ENCODE measurements at places on chromosomes 11 and 22.
A peak's percentile ranks its signal among the peaks of the same experiment; 100 is the strongest.

DNA sequence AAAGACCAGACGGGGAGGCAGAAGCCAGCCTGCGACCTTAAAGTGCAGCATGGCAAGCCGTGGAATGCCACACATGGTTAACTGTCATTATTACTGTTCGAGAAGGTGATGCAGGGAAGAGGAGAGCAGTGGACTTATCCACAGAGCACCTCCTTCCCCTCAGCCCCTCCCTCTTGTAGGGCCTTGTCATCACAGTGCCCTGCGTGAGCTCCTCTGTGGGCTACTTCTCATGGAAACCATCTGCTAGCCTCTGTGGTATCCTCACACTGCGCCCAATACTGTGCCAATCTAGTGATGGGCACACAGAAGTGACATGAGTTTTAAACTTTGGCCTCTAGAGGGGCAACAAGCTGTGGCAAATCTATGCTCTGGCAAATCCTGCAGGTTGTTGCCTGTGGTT is 18.2 kb upstream of the CCDC134 start:
- peak; percentile 26 for DNase-seq

- DNase-seq = no peak
Measured at GRCh38 chr11:21912285-21912684, 280.6 kb upstream of the ANO5 start.

GRCh38 chr11:120137611-120138521 is at the start of gene TRIM29:
TSS of gene TRIM29 (minus strand) at chr11:120138113. CDS start at chr11:120138031, 82 bp downstream.
- peak; percentile 0 for DNase-seq

DNA sequence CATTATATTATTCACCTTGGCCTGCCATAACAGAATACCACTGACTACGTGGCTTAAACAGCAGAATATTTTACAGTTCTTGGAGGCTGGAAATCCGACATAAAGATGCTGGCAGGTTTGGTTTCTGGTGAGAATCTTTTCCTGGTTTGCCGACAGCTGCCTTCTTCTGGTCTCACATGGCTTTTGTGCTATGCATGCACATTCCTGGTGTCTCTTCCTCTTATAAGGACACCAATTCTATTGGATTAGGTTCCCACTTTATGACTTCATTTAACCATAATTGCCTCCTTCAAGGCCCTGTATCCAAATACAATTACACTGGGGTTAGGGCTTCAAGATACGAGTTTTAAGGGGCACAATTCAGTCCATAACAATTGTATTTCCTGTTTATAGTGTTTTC is 17.1 kb downstream of the RNF214 start:
- no peak for DNase-seq

DNA sequence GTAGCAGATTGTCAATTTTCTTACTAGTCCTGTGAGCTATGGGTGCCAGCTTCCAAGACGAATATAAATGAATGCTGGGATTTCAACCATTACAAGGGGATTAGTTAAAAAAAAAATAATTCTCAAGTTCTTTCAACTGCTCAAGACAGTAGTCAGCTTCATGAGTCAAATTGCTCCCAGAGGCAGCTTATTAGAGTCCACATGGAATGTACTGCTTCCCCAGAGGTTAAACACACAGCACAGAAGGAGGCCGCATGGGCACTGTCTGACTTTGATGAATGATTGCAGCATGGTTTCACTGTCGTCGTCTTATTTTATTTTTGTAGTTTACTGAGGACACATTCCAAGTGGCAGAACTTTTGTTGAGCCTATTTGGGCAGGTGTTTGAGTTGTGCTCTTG is 563.2 kb downstream of the TMEM135 start:
- DNase-seq = no peak

GRCh38 chr11:83031127-83031526 is 40.6 kb downstream of the RAB30 start:
- no peak for DNase-seq

GRCh38 chr22:43090130-43090789 is 1.1 kb upstream of the TTLL1 start:
- peak; percentile 61 for DNase-seq

DNA sequence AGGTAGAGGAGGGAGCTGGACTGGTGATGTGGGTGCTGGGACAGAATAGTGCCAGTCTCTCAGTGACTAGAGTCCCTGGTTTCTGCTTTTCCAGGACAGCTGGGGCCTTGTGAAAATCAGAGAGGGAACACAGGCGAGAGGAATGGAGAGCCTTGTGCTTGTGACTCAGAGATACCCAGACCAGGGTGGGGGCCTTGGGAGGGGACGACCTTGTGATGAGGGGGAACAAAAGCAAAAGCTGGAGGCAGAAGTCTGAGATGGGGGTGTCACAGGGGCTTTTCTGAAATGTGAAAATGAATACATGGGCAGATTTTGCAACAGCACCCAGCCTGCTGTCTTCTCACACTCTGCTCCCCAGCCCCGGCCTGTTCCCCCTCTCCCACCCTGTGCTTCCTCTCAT is 3.4 kb upstream of the NR1H3 start:
- no peak for DNase-seq

GRCh38 chr11:73942010-73942409 is 8.8 kb upstream of the DNAJB13 start:
- no peak for DNase-seq

DNA sequence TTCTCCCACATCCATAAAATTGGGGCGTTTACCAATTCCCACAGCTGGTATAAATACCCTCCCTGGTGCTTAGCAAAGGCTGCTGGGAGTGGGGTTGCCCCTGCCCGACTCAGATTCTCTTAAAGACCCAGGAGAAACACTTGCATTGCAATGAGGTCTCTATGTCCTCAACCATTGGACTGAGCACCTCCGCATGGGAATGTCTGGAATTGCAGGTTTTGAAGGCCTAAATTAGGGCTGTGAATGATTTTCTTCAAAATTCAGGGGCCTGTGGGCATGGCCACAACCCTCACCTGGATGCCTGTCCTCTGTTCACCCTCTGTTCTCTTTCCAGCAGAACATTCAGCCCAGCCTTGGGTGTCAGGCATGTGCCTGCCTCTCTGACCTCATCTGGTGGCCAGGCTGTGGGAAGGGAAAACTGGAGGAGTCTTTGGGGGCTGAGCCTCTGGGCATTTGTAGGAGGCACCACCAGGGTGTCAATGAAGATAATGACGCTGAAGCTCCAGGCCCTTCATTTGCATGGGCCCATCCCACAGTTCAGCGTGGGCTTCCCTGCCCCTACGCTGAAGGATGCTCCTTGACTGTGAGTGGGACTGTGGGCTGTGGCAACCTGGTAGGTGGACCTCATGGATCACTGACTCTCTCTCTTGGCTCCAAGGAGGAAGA is 52.7 kb upstream of the MYEOV start:
- no peak for DNase-seq

- DNase-seq = no peak
Measured at GRCh38 chr22:49566693-49567092, 261.0 kb downstream of the BRD1 start.

GRCh38 chr22:22931557-22932270 is 44.1 kb downstream of the IGLL5 start:
- no peak for DNase-seq

DNA sequence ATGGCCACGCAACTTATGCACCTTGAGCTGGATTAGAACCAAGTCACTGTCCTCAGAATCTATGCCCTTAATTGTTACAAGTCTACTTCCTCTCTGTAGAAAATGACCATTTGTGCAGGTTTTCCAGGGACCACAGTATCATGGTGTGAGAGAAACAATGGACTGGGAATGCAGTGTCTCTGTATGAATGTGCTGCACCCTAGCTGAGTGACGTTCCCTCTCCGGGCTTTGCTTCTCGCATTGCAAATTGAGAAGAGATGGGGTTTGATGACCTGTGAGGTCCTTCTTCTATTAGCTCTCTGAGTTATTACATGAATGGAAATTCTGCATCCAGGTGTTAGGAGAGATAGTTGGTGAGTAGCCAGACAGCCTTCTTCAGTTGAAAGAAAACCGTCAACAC is 1052.3 kb downstream of the NTM start:
- DNase-seq = no peak

DNA sequence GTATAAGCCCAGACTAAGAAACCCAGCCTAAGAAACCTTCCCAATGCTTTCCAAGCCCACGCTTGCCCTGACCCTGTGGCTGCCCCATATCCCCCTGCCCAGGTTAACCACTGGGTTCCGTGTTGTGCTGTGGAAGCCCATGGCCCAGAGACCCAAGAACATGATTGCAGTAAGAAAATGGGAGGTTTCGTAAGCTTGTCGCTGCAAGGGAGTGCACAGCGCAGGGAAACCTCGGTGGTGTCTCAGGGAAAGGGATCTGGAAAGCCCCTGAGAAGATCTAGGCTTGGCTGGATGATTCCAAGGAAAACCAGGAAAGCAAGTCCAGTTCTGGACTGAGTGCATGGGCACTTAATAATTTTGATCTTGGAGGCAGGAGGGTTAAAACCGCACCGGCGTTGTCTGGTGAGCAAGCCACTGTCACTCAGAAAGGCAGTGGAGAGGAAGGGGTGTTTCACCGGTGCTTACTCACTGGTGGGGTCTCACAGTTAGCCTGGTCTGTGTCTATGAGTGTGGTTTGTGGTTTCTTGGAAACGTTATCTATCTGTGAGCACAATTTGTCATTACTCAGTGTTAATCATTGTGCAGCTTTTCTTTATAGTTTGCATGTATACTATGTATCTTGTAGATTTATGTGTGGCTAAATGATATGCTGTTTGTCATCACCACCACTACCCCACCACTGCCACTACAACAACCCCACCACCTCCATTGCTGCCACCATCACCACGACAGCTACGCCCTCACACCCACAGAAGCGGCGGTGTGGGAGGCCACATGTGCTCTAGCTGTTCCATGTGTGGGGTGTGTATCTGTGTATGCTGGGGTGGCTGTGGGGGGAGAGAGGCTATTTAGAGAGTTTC is 53.3 kb upstream of the PRDM11 start:
- DNase-seq = peak; percentile 31

- DNase-seq = peak; percentile 50
Measured at GRCh38 chr22:50526834-50527801, 1.7 kb upstream of the SCO2 start.

GRCh38 chr11:70483077-70483861 is 84.9 kb downstream of the CTTN start:
- DNase-seq = no peak

DNA sequence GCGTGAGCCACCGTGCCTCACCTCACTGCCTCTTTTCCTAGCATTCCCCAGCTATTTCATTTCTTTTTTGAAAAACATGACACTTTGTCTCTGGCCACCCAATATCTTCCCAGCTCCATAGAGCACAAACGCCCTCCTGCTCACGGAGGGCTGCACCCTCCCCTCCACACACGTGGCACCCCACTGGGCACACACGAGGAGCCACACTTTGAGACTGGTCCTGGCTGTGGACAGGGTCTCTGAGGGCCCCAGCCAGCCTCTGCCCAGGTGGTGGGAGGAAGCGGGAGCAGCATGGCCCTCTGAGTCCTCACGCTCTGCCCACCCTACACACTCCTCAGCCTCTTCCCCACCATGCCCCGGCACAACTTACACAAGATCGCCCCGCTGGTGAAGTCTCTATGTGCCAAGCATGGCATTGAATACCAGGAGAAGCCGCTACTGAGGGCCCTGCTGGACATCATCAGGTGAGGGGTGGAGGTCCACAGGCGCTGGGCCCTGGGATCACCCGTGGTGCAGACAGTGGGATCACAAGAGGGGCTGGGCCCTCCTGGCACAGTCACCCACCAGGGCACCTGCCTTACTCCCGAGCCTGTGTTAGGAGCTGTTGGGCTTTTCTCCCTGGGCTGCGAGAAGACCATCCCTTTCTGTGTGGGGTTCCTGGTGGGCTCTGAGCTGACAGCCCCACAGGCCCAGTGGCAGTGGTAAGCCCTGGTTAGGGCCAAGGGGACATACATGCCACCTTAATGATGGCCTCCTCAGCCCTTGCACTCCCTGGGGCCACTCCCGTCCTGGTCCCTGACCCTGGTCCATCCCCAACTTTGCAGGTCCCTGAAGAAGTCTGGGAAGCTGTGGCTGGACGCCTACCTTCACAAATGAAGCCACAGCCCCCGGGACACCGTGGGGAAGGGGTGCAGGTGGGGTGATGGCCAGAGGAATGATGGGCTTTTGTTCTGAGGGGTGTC is 26.2 kb downstream of the FADS3 start:
- no peak for DNase-seq

- no peak for DNase-seq
Measured at GRCh38 chr11:102147632-102148031, 37.4 kb downstream of the YAP1 start.

DNA sequence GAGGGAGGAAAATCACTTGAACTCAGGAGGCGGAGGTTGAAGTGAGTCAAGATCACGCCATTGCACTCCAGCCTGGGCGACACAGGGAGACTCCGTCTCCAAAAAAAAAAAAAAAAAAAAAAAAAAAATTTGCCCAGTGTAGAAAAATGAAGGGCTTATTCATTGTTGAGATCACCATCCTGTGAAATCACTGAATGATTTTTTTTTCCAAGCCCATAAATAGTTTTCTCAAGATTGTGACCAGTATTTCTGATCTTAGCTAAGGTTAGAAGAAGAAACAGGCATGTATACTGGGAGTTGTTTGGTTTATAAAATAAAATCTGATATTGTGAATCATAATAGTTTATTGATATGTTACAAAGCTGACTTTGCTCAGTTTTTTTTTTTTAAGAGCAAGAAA is 269.4 kb downstream of the CADM1 start:
- DNase-seq = no peak

GRCh38 chr11:1514336-1515061 is 27.9 kb upstream of the MOB2 start:
- no peak for DNase-seq

DNA sequence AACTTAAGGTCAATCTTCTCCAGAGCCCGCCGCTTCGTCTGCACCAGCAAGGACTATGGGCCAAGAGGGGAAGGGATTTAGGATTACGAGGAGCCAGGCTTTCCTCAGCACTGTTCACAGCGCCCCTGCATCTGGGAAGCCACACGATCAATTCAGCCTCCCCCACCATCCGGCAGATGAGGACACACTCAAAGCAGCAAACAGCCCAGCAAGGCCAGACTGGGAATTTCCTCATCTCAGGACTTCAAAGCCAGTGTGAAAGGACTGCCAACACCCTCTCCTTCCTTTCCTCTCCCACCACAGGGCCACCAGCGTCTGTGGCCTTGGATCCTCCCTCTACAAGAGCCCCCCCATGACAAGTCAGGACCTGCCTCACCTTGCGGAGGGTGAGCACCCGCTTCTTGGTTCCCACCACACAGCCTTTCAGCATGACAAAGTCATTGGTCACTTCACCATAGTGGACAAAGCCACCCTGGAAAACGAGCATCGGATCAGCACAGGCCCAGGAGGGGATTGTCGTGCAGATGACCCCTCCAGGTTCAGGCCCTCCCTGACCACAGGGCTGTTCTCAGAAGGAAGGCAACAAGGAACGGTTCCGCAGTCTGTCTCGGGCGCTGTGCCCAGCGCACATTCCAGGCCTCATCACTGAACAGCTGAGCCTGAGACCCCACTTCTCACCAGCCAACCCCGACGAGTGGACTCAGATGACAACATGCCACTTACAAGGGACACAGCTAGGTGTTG is 6.0 kb downstream of the RPL3 start:
- DNase-seq = no peak
